Activated CD8-positive, alpha-beta memory T cell treated with anti-CD3 and anti-CD28 coated beads, Interleukin-2, amount 50 U/mL, for 4 hours (primary cell): ENCODE measurements at places on chromosomes 11 and 22.

DNA sequence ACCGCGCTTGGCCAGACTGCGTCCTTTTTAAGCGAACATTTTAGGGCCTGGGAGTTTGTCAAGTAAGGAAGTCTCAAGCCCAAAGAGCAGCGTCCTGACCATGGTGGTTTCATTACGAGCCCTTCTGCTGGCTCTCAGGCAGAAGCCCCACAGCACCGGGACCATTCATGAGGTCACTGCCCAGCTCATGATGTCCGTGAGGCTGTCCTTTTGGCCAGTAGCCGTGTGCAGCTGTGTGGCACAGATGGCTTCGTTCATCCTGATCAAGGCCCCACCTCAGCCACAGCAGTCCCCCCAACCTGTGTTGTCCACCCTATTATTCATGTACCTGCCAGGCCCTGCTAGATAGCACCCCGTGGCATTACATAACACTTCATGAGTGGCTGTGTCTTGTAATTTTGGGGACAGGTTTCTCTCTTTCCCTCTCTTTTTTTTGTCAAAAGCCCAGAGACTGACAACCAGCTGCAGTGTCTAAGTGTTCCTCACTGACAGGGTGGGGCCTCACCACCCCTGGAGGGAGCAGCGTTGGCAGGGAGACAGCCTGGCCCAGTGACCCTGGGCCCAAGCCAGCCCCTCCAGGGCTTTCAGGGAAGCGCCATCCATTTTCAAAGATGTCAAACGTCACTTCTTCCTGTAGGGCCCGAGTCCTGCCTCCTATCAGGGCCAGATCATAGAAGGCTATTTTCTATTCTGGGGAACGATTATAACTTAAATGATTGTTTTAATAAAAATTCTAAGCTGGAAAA lies 21.8 kb upstream of the CABP7 start:
- no peak for DNase-seq

DNA sequence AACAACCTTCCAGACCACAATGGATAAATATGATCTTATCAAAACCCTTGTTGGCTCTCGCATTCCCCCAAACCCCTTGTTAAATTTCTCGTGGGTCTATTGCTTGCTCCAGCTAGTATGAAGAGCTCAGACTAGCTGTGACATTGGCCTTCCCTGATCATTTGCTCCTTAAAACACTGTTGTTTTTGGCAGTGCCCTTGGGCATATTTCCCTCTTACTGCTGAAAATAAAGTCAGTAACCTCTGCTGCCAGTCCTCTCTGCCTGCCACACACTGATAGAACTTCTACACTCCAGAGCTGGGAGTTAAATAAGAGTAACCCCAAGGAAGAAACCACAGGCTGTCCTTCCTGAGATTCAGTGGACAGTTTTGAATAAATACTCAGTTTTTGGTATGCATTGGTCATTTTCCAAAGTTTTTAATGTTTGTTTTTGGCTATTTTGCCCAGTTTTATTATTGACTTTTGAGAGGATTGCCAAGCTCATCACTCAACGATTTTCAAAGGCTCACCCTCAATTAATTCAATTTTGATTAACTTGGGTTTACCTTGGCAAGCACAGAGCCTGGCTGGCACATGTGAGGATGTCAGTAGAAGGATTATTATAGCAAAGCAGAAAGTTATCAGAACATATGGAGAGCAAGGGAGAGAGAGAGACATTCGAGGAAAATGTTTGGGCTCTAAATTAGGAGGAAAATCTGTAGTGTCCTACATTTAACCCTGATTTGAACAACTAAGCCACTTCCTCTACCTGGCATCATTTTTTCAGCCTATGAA lies 84.3 kb upstream of the SYN3 start:
- no peak for DNase-seq

DNA sequence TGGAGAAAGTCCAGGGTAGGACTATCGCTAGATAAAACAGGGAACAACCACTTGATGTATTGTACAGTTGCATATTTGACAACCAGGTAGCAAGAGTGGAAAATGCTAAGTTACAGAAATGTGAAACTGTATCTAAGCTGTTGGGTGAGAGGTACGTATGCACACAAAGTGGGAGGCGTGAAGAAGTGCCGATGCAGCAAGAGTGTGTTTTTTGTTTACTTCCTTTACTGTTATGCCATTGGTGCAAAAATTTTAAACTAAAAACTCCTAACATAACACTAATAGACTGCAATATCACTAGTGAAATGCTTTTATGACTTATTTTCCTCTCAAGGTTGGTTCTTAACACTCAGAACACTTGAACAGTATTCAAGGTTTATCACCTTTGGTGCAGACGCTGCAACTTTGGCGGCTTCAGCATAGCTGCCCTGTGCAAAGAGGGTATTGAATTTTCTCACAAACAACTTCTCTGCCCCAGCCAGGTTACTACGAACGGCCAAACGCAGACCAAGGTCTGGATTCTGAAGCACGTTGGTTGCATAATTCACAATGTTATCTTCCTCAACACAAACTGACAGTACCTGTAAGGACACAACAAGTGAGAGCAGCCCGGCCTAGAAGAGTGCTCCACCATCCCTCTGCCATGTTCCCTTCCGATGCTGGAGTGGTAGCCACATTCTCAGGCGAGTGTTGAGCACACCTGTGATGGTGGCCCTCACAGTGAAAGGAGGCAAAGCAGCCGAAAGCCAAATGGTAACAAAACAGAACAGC lies 55.8 kb upstream of the SLC25A1 start:
- DNase-seq: no peak

GRCh38 chr11:17475666-17476316 lies 854 bp downstream of the ABCC8 start:
- DNase-seq: no peak

- no peak for DNase-seq
Observed at GRCh38 chr22:29213493-29213892, 7.8 kb downstream of the EMID1 start.

DNA sequence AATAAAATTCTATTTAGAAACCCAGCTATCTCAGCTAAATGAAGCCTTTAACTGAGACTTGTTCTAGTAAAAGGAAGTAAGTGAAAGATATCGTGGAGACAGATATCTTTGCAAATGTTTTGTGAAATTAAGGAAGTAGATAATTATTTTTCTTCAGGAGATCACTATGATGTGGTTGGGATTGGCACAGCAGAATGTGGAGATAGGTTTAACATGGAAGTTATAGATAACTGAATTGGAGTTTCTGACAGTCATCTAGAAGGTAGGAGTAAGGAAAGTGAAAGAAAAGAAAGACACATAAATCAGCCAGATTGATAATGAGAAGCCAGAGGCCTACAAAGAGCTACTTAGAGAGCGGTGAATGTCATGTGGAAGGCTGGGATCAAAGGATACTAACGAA lies 4.7 kb upstream of the CASP5 start:
- DNase-seq: no peak

GRCh38 chr11:5703741-5704536 lies 14.3 kb downstream of the TRIM22 start:
- no peak for DNase-seq

GRCh38 chr11:20011307-20011951 lies 148.8 kb downstream of the DBX1 start:
- no peak for DNase-seq

- no peak for DNase-seq
Observed at GRCh38 chr22:42202048-42202447, 68.4 kb downstream of the TCF20 start.

- DNase-seq: peak; percentile 50
Observed at GRCh38 chr22:40728731-40729189, 49.5 kb downstream of the MCHR1 start.

DNA sequence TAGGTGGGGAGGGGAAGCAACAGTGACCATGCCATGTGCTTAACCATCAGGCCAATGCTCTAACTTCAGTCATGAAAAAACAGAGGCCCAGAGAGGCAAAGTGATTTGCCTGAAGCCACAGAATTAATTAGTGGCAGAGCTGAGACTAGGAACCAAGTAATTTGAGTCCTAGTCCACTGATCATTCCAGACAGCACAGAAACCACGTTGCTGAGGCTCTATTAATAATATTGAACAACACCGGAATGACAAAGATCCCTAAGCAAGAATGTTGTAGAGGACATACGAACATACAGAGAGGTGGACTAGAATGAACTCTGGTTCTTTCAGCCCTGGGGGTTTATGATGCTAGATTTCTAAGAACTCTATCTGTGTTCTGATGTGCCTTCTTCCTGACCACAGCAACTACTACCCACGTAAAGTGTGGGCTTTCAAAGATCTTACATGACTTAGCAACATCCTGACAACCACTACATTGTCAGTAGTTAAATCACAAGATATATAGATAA lies 92.3 kb downstream of the GAB2 start:
- DNase-seq: no peak

GRCh38 chr22:22244316-22245250 lies at the start of gene VPREB1:
Gene VPREB1, plus strand, starts transcription at chr22:22244786. Its CDS starts 28 bp downstream, at chr22:22244814.
- DNase-seq: no peak

DNA sequence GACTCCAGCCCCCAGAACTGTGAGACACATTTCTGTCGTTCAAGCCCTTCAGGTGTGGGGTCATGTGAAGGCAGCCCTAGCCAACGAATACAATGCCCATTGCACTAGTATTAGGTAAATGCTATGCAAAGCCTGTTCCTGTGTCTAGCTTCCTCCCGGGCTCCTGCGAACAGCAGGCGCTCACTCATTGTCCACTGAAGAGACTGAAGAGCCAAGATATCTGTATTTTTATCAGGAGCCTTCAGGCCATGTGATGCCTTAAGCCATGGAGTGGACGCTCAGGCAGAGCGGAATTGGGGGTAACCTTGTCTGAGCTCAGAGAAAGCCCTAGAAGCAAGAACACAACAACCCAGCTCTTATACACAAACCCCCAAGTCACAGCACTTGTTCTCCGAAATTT lies 4.2 kb upstream of the TMPRSS6 start:
- DNase-seq: no peak

- DNase-seq: no peak
Observed at GRCh38 chr11:115462004-115462541, 42.1 kb downstream of the CADM1 start.

DNA sequence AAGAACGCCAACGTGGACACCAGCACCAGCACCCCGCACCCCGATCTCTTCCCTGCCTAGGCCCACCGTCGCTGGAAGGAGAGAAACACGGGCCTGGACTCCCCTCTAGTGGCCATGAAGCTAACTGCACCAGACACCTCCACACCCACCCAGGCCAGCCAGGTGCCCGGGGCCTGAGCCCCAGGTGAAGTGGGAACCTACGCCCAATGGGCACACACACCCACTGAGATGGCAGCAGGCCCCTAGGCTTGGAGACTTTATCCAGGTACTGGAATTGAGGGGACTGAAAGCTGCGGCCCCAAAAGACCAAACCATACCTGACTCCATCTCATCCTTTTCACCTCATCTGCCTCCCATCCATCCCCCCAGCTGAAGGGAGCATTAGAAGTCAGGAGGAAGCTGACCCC lies 81.0 kb downstream of the BUD13 start:
- DNase-seq: peak; percentile 61
